ENCODE measurements at places on chromosomes 16 and 17.

GRCh38 chr16:27377666-27378485 lies 24.1 kb upstream of the IL21R start:
- DNase-seq, result no peak

- DNase-seq, result no peak
These were observed 4.9 kb downstream of the DOK4 start for GRCh38 chr16:57481421-57481820.

DNA sequence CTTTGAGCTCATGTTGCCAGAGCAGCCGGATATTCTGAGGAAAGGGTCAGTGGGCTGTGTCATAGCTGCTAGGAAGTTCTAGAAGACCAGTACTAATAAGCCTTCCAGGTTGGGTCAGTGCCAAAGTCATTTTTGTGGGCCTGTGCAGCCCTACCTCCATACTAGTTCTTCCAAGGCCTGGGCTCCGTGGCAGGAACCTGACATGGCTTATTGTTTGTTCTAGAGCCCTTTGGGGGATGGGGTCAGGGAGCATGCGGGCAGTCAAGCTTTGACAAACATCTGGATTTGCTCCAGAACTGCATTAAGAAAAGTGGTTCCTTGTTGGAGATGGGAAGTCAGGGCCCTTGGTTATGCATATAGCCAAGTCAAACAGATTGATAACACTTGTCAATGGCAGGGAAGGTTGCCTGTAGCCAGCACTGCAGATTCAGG lies 7.6 kb downstream of the ALKBH5 start:
- no peak for DNase-seq

- DNase-seq, result peak; percentile 21
These were observed 64.9 kb downstream of the ARHGAP17 start for GRCh38 chr16:24950275-24950674.

DNA sequence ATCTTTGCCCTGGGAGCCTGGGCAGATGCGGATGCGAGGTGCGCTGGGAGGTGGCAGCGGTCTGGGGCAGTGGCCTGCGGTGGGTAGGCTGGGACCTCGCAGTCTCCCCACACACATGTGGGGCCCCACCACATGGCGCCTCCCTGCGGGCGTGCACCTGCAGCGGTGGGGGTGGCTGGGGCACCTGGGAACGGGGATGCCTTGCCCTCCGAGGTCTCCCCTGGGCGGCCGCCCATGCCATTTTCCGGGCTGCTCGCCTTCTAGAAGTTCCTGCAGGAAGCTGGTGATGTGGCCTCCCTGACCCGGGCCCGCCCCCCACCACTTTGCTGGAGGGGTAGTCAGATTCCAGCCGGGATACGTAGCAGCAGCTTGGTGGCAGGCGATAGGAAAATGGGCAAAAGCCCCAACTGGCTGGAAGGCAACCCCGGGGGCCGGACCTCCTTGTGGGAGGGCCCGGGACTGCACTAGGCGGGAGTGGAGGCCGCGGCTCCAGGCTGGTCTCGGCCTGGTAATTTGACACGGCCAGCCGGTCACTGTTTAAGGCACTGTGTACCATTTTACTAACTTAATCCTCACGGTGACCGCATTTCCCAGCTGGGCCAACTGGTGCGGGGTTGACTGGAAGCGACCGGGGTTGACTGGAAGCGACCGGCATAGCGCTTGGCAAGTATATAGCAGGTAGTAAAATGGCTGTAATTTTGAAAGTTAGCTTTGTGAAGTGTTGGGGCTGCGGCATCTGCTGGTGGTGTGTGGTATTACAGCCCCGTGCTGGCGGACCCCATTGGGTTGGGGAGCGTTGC lies 38.5 kb downstream of the IGF2BP1 start:
- DNase-seq, result no peak

GRCh38 chr17:27519550-27519949 lies 63.3 kb downstream of the KSR1 start:
- DNase-seq, result no peak

Data from AG04450 (cell line).